ENCODE measurements at places on chromosomes 4 and X.
A peak's percentile ranks its signal among the peaks of the same experiment; 100 is the strongest.

DNA sequence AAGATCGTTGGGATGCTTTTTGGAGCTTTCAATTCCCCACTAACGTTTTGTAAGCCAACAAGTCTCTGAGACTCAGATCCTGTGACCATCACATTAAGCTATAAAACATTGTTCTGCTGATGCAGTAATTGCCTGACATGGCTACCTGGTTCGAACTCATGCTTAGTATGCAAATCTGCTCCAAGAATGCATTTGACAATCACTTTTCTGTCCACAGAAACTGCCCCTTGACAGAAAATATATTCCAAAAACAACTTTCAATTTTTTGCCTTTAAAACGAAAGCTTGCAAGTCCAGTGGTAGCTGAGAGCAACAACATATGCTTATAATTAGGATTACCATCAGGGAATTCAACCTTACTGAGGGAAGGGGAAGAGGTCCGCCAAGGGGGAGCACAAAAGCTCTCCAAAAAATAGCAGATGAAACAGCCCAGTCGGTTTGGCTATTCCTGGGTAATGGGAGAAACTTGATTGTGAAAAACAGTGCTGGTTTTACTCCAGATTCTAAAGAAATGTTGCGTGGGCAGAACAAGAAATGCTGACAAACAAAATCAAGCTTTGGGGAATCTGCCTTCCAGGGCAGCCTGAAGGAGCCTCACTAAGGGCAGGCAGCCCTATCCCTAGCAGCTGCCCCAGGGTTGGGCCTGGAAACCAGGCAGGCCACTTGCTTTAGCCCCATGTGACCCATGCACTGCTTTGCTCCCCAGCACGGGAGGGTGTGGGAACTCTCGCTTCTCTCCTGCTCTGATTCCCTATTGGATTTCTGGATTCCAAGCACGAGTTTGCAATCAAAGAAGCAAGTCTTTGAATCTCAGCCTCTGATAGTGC is 160.7 kb upstream of the LDB2 start:
- no peak for DNase-seq

- DNase-seq = no peak
Measured at GRCh38 chr4:45215976-45216542, 489.7 kb upstream of the GNPDA2 start.

GRCh38 chrX:96453139-96453538 is 231.5 kb upstream of the DIAPH2 start:
- DNase-seq = no peak

- DNase-seq = no peak
Measured at GRCh38 chr4:78167510-78167909, 110.4 kb downstream of the FRAS1 start.

GRCh38 chrX:152830312-152831305 is at the start of the genes CETN2 and NSDHL:
TSS of gene CETN2 (minus strand) at chrX:152830757. CDS start at chrX:152830710, 47 bp downstream.
TSS of gene NSDHL (plus strand) at chrX:152831063. CDS start at chrX:152846325, 15,262 bp downstream.
- DNase-seq = peak; percentile 96

DNA sequence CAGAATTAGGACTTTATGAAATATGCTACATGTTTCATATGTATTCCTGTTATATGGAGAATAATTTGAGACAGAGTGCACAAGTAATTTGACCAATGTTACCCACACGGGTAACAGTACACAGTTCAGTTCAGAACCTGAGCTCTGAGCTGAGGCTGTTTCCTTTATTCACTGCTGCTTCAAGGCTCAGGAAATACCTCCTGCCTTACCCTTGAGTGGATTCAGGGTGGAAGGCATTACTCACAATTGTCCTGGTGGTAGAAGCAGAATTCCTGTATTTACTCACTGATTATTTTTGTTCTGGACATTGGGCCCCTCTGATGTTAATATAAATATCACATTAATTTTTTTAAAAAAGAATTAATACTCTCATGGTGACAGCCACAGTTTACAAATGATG is 73.5 kb upstream of the CAMK2D start:
- no peak for DNase-seq

GRCh38 chrX:80388206-80388605 is 32.0 kb upstream of the TENT5D start:
- no peak for DNase-seq

GRCh38 chr4:177562859-177563258 is 120.6 kb upstream of the AGA start:
- no peak for DNase-seq

DNA sequence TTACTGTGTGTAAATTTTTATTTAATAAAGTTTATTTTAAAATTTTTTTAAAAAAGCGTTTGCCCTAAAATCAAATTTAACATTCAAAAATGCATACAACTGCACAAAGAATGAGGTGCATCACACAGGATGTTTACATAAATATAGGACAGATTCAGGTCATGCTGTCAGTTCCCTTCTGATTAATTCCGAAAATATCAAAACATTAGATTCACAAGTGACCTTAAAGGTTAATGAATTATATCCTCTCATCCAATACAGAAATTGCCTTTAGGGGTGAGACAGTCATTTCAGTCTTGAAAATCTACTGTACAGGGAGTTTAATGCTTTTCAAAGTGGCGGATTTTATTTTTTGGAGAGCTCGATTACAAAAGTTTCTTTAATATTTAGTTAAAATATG is 208.7 kb upstream of the FTHL17 start:
- no peak for DNase-seq

- no peak for DNase-seq
Measured at GRCh38 chr4:24674279-24674678, 89.9 kb upstream of the DHX15 start.

DNA sequence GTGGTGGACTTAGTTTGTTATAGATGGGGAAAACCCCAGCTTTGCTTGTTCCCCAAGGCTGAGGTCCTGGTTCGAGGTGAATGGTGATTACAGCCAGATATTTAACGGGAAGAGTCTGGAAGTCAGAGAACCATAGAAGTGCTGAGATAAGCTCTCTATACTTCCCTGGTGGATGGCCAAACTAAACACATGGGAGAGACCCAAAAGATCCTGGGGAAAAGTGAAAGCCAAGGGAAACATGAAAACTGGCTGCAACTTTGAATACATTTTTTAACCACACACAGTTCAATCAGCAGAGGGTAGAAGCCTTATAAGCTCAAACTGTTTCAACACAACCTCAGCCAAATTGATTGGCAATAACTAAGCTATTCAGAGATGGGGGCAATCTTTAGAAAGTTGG is 29.3 kb upstream of the SRPX start:
- no peak for DNase-seq

DNA sequence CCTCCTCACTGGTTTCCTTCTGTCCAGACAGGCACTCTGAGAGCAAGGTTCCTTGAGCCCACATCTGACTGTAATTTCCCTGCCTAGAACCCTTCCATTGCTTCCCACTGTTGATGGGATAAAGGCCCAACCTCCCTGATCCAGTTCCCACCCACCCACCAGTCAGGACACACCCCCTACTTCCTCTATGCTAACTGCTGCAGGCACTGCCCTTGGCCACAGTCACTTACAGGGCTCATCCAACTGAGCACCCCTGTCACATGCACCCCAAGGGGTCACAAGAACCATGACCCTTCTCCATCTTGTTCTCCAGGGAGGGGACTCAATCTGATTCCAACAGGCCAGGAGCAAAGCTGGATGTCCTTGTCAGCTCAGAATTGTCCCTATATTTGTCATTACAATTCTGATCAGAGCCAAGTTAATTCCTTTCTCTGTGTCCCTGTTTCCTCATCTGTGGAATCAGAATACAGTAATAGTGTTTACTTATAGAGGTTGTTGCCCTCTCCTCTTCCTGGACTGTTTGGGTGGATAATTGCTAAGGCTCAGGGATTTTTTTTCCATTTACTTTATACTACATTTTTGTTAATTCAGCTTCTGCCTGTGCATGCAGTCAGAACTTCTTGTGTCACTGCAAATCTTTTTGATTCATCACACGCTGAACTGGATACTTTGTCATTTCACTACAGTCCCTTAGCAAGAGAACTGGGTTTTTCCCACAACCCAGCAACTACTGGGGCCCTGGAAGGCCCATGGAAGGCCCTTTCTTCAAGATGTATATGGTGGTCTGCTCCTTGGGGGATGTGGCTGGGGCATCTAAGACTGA is 105.6 kb upstream of the MAMLD1 start:
- DNase-seq = no peak

DNA sequence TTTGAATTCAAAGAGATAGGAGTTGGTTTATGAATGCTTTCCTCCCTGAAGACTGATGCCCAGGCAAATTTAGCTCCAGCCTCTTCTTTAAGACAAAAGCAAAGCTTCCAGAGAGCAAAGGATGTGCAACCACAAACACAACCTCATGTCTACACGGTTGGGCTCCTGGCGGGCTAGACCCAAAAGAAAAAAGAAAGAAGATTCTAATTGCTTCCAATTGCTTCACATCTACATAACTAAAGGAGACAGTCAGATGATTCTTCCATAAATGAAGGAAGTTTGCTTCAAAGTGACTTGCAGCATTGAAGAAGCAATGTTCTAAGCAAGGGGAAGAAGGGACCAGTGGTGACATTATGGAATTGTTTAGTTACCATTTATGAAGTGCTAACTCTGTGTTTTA is 1603.0 kb upstream of the TENM3 start:
- no peak for DNase-seq

- DNase-seq = no peak
Measured at GRCh38 chr4:75547647-75548387, 8.0 kb upstream of the ODAPH start.

DNA sequence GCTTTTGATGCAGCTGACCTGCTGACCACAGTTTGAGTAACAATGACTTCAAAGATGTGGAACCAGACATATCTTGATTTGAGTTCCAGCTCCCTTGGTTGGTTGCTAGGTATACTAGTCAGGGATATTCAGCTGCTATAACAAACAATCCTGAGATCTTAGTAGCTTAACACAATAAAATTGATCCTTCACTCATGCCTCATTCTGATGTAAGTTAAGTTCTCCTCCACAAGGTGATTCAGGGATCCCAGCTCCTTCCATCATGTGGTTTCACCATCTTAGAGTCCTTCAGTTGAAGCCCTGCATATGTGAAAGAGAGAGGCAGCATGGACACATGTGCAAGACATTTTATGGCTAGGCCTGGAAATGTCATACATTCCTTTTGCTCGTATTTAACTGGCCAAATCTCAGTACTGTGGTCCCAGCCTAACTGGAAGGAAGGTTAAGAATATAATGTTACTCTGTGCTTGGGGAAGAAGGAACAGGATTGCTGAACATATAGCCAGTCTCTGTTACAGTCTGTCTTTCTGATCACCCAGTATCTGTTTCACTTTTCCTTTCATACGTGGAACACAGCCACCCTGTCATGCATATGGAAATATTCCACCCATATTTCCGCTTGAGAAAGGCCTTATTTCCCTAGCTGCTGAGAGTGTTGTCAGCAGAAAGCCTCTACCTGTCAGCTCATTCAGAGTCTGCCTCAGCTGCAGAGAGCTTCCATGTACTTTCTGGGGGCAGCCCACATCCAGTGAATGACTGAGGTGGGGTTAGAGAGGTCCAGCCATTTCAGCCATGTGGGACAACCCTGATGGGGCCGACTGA is 7.1 kb downstream of the SMIM9 start:
- DNase-seq = no peak

DNA sequence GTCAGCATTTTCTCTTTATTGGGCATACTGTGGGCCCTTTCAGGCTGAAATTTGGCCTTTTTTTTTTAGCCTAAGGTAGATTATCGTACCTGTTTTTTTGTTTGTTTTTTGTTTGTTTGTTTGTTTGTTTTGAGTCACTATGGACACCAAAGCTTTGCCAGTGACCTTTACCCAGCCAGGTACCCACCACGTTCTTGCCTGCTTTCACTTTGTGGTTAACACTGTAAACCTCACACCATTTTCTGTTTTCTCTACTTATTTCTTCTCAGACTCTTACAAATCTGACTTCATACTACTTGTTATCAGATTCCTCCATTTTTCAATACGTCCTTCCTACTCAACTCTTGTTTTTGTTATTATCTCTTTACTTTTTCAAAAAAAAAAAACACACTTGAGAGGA is 81.5 kb downstream of the ZNF674 start:
- no peak for DNase-seq

- DNase-seq = no peak
Measured at GRCh38 chr4:101175896-101176676, 171.2 kb downstream of the PPP3CA start.

DNA sequence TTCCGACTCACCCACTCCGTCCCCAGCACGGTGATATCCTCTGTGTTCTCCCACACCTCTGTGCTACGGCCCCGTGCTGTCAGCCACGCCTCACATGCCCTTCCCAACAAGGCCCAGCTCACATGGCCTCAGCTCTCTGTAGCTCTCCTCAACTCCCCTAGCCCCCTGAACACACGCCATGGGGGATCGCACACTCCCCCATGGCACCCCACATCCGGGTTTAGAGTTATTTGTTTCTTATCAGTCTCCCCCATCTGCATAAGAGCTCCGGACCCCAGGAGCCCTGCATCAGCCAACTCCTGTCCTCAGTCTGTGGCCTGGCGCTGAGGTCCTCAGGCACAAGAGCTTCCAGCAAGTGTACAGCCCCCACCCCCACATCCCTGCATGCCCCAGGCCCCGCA is 7.0 kb downstream of the C4orf50 start:
- DNase-seq = no peak

- no peak for DNase-seq
Measured at GRCh38 chr4:120432301-120432860, 365.7 kb upstream of the MAD2L1 start.

- no peak for DNase-seq
Measured at GRCh38 chr4:105992641-105993305, 97.5 kb downstream of the NPNT start.

DNA sequence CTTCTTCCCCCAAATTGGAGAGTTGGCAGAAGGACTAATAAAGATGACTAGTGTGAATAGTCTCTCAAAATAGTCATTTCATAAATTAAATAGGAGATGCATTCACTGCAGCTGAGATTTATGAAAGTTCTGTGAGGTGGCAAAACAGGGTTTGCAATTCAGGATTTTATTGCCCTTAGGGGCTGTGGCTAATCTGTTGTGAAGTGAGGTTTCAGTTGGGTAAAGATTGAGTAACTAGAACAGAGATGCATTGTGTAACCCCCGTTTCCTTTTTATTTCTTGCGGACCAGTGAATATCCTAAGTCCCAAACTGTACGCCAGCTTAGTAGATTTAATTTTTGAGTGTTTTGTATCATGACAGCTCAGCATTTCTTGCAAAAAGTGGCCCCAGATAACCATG is 16.2 kb upstream of the SCRG1 start:
- DNase-seq = no peak

DNA sequence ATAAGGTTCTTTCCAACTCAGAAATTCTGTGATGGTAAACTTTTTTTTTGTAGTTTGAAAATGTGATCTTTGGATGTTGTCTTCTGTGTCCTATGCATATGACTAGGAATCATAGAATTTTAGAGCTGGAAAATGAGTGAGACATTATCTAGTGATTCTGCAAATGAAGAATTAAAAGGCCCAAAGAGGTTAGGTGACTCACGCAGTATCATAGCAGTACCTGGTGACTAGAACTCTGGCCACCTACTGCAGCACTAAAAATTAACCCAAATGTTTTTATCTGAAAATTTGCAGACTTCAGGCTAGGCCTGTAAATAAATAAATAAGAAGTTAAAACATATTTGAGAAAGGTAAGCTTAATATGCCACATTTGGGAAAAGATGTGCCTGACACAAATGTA is 52.8 kb downstream of the NFKB1 start:
- no peak for DNase-seq

GRCh38 chr4:111937368-111937767 is 207.9 kb upstream of the FAM241A start:
- DNase-seq = no peak

DNA sequence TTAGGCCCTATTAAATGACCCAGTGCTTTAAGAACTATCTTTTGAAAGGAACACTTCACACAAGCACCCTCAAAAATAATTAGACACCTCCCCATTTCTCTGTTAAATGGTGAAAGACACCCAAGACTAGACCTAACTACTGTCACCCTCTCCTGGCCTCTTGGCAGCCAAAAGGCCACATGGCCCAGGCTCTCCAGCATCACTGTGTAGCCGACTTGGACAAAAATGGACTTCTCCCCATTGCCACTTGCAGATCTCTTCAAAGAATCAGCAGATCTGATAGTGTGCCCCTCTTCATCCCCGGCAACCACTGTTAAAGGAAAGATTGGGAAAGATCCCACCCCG is 2.0 kb downstream of the MID1IP1 start:
- DNase-seq = no peak

All from activated CD4-positive, alpha-beta T cell treated with anti-CD3 and anti-CD28 coated beads for 36 hours (primary cell).